Tibial artery (tissue), 4 donors: ENCODE measurements at places on chromosomes 7 and 10.
A peak's percentile ranks its signal among the peaks of the same experiment; 100 is the strongest.

- DNase-seq, result no peak
Observed at GRCh38 chr10:88525371-88526069, 57.6 kb downstream of the RNLS start.

DNA sequence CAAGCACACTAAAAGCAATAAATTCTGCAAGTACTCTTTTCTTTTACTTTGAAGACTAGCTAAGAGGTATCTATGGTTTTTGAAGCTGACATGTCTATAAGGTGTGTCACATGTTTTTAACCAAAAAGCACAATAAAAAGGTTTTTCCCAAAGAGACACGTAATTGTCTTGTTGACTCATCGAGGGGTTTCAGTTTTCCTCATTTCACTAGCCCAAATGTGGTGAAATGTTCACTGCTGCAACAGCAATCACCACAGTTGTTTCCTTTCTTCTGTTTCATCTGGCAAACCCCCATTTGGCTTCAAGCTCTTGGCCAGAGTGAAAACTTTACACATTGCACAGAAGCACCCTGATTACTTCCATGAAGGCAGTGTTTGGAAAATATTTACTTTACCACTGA is 3.8 kb upstream of the HOXA4 start:
- DNase-seq, result no peak

DNA sequence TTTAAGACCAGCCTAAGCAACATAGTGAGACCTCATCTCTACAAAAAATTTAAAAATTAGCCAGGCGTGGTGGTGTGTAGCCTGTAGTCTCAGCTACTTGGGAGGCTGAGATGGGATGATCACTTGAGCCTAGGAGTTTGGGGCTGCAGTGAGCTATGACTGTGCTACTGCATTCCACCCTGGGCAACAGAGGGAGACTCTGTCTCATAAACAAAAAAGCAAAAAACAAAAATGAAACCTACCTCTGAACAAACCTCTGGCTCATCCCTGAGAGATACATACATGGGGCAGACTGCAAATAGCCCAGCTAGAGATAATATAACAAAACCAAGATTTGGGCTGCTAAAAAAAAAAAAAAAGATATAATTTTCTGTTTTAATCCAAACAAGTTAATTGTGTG is 19.5 kb downstream of the C10orf67 start:
- no peak for DNase-seq

GRCh38 chr7:55078465-55079372 is 59.9 kb downstream of the EGFR start:
- no peak for DNase-seq

GRCh38 chr10:24463611-24464426 is 254.9 kb downstream of the KIAA1217 start:
- no peak for DNase-seq

DNA sequence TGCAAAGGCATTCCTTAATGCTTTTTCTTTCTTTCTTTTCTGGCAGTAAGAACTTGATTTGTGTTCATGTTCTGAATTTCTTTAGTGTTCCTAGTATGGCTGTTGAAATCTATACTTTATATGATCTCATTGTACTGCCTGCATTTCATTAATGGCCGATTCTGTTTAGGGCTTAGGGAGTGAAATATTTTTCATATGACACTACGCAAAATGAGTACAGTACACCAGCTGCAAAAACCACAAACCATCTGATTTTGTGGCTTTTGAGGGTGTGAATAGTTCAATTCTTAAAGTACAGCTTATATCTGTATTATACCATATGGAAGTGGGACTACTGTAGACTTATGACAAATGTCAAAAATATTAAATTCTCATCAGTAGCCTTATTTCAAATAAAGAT is 69.1 kb upstream of the FOXP2 start:
- no peak for DNase-seq

- peak; percentile 72 for DNase-seq
Observed at GRCh38 chr7:94907026-94907810, at the start of gene PPP1R9A. Gene PPP1R9A, plus strand, starts transcription at chr7:94907594. Its CDS starts 2,520 bp downstream, at chr7:94910114.

GRCh38 chr10:72980348-72980747 is 25.7 kb upstream of the PLA2G12B start:
- DNase-seq, result no peak

DNA sequence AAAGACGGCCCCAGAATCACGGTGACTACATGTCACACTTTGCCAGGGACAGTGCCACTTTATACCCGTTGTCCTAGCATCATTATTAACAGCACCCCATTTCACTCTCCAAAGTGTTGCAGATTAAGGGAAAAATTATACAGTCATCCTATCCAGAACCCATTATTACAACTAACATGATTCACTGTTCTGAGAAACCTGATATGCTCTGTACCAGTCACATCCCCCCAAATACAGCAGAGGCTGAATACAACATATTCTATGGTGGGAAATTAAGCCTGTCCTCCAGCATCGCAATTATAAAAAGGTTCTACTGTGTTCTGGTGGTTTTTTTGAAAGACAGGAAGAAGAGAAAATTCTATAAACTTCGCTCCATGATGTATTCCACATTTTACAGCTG is 162.1 kb downstream of the JAZF1 start:
- no peak for DNase-seq

DNA sequence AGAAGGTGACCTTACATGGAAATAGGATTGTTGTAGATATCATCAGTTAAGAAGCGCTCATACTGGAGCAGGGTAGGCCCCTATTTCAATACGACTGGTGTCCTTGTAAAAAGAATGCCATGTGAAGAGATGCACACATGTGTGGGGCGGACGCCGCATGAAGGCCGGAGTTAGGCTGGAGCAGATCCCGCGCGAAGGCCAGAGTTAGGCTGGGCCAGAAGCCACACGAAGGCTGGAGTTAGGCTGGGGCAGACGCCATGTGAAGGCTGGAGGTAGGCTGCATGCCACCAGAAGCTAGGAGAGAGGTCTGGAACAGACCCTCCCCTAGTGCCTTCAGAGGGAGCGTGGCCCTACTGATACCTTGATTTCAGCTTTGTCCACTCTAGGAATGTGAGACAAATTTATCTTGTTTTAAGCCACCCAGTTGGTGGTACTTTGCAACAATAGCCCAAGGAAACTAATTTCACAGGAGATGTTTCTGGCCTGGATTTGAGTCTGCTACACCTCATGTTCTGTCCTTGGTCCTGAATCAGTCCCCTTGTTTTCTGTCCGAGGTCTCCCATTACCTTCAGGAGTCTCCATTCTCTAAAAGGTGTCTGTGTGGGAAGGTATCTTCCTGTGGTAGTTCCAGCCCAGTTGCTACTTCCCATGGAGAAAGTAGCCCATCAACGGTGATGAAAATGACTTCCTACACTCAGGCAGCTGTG is 585.8 kb downstream of the LRMDA start:
- no peak for DNase-seq

DNA sequence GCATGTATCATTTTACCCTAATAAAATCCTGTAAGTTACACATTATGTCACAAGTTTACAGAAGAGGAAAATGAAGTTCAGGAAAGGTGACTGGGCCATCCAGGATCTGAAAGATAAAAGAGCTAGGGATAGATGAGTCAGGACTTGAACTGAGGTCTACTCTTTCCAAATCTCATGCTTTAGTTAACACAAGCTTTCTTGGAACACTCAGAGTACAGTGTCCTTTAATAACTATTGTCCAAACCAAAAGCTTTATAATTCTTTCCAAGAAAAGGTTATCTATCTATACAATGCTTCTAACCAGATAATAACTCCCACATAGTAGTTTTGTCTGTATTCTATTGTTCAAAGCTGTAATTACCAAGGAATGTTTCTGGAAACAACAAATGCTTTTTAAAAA is 164.6 kb downstream of the LRRN3 start:
- no peak for DNase-seq

- no peak for DNase-seq
Observed at GRCh38 chr7:40436710-40437109, 301.9 kb downstream of the SUGCT start.

DNA sequence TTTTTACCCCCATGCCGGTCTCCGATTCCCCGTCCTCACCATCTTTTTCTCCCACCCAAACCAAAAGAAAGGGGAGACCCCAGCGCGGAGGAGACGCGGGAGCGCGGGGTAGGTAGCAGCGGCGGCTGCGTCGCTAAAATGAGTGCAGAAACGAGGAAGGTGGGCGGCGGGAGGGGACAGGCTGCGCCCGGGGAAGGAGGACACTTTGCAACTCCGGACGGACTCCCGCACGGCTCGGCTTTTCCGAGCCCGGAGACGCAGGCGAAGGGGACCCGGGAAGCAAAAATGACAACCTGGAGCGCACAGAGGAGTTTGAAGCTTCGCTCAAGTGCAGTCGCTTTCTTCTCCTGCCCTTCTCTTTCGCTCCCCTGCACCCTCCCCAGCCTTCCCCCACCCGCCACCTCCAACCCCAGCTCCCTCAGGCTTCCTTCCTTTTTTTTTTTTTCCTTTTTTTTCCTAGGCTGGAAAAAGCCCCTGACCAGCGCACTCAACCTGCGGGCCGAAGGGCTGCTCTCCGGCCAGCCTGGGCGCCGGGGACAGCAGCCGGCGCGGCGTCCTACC is 453 bp downstream of the SFMBT2 start:
- no peak for DNase-seq

- no peak for DNase-seq
Observed at GRCh38 chr10:61760943-61761824, 98.5 kb downstream of the CABCOCO1 start.

DNA sequence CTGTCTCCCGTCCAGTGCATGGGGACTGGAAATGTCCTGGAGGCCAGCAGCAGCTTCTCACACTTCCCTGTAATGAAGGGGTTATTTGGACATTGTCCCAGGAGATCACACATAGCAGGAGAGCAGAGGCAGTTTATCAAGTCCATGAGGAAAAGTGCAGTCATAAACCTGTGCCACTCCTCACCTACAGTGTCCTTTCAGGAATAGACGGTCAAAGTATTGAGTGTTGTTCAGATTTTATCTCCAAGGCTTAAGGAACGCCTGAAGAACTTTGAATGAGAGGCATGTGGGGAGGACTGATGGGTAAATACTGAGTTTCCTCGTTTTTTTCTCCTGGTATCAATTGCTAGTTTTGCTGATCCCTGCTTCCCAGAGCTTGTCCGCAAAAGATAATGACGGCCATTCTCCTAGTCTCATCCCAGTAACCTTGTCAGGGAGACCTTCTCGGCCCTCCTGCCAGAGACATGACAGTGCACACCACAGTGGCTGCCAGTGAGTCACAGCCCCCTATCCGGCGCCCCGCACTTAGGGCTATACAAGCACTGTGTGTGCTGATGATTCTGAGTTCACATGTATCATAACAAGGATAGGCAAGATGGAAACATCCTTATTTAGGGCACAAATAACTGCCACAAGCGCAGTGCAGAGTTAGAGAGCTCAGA is 495.5 kb upstream of the MGMT start:
- no peak for DNase-seq

DNA sequence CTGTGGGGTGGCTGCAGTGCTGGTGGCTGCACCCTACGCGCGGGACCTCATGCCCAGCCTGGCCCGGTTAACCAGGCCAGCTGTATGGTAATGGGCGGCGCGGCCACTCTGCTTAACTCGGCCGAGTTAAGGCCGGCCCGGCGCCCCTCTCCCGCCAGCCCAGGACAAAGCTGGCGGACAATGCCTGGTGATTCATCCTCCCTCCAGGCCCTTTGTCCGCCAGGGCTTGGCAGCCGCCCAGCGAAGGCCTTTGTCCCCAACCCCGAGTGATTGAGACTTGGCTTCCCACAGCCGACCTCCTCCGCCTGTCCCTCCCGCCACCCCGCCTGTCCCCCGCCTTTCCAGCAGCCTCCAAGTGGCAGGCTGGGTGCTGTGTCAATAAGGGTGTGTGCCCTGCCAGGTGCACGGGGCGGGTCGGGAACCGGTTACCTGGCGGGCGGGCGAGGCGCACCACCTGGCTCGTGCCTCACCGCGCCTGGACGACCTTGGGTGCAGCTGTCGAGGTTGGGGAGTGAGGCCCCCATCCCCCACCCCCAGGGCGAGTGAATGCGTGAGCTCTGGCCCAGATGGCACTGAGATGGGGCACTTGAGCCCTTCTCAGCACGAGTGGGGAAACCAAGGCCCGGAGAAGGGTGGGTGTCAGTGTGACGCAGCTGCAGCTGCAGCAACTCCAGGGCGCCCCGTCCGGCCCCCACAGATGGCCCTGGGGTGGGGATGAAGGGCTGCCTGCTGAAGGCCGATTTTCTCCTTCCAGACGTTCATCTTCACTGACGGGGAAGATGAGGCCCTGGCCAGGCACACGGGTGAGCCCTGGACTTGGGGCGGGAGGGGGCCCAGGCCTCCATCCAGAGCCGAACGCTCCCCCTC is 4.6 kb downstream of the LFNG start:
- DNase-seq, result no peak

DNA sequence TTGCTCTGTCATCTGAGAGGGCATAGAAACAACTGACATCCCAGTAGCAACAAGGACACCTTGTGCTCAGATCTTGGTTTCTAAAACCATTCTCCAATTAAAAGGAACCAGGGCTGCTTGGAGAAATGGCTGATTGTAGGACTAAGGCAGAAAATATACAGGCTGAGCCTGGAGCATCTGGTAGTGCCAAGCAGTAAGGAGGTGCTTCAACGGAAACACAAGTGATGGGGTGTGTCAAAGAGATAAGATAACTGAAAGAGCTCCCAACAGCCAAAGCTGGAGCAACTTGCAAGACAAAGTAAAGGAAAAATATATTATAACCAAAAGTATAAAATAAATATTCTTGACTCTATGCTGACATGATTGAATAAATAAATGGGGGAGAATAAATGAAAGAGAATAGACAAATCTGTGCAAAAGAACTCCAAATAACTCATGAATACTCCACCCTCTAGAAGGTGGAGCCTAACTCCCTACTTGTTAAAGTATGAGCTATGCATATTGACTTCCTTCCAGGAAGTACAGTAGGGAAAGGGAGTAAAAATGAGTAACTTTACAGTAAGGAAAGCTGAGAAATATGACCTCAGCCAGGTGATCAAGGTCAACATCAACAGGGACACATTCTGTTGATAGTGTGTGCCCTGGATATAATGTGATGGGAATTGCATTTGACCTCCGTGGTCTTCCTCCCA is 162.4 kb downstream of the NOC3L start:
- DNase-seq, result no peak

GRCh38 chr7:35254496-35255442 is 869 bp upstream of the TBX20 start:
- DNase-seq, result no peak

DNA sequence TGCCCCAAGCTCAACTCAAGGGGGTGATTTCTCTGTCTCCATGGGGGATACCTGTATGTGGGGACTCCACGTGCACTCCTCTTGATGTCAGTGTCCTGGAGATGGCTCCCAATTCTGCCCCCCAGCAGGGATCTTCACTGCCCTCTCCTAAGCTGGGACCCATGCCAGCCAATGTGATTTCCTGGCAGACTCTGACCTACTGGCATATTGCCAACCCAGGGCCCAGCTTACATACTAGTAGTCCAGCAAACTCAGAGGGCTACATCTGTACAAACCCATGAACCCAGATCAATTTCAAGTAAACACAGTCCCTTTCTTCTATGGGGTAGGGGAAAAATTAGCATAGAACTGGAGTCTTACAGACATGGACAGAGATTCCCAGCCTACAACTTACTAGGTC is 26.2 kb upstream of the BMPR1A start:
- DNase-seq, result peak; percentile 79

GRCh38 chr7:20316706-20317105 is 14.0 kb upstream of the ITGB8 start:
- DNase-seq, result no peak
